ENCODE measurements at places on chromosomes 12 and 14. TPM values are rescaled to one million over a fixed set of nuclear protein-coding genes. Genes with fewer than 3 reads are reported as not detected.

Gene SERPINA1
- total RNA-seq, result 20.3 TPM

Gene CELA1
- total RNA-seq, result not detected

Gene BEST3
- not detected for total RNA-seq

Gene PARP2
- total RNA-seq, result 31.1 TPM

Gene NEDD8
- total RNA-seq, result 127 TPM

Gene GNB3
- 0.95 TPM for total RNA-seq

Gene PRB2
- total RNA-seq, result not detected

Gene REP15
- not detected for total RNA-seq

DNA sequence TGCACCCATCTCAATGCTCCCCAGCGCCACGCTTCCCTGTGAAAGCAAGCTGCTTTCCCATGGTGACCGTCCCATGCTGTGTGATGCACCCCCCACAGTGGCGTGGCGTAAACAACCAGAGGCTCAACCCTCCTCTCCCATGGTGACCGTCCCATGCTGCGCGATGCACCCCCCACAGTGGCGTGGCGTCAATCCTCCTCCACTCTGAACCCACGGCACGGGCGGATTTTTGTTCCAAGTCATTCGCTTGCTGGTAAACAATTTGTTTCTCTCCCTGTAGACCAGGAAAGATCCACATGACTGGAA lies 8.9 kb downstream of the STX2 start:
- DNase-seq, result no peak

- no peak for DNase-seq
These were observed 16.2 kb downstream of the PLEKHD1 start for GRCh38 chr14:69500736-69501135.

- no peak for DNase-seq
These were observed 6.9 kb upstream of the SPRYD4 start for GRCh38 chr12:56461235-56462159.

DNA sequence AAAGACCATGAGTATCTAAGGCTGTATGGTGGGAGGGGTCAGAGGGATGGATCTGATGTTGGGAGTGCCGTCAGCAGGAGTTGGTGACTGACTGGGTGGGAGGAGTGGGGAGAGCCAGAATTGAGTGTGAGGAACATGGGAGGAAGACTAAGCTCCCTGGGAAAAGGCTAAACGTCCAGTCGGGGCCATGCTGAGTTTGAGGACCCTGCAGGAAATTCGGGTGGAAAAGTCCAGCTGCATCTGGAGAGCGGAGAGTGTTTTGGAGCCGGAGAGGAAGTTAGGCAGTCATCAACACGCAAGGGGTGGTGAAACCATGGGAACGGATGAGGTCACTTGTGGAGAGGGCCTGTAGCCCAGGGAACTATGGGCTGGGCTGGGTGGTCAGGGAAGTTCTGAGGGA lies 60.9 kb downstream of the ELK3 start:
- DNase-seq, result no peak

DNA sequence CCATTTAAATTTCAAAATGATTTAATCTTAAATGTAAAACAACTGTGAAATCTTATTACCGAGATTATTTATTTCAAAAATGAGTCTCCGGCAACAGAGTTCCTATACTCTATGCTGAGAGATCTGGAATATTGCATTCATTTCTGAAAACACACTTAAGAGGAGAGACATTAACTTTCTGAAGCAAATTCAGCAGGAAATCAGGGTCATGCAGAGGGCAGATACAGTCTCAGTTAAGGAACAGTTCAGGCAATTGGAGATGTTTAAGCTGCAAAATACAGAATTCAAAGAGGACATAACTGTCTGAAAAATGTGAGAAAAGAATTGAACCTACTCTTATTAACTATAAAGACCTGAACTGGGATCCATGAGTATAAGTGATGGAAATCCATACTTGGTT lies 320.7 kb downstream of the PAWR start:
- DNase-seq, result no peak

DNA sequence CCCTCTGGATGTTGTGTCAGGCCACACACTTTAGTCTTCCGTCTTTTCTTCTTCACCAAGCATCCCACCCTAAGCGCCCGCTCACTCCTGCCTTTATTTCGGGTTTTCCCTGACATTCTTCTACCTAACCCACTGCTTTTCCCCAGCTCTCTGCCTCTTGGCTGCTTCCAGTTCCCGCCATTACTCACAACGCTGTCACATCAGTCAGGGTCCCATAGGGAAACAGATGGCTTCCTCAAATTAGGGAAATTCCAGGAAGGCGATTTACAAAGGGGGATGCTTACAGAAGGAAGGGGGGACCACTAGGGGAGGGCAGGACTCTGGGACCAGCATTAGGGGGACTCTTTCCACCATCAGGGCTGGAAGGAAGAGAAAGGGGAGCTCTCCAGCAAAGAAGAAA lies 9.2 kb upstream of the PPP1R13B start:
- no peak for DNase-seq

GRCh38 chr14:40218282-40218941 lies 786.2 kb upstream of the FBXO33 start:
- DNase-seq, result no peak

DNA sequence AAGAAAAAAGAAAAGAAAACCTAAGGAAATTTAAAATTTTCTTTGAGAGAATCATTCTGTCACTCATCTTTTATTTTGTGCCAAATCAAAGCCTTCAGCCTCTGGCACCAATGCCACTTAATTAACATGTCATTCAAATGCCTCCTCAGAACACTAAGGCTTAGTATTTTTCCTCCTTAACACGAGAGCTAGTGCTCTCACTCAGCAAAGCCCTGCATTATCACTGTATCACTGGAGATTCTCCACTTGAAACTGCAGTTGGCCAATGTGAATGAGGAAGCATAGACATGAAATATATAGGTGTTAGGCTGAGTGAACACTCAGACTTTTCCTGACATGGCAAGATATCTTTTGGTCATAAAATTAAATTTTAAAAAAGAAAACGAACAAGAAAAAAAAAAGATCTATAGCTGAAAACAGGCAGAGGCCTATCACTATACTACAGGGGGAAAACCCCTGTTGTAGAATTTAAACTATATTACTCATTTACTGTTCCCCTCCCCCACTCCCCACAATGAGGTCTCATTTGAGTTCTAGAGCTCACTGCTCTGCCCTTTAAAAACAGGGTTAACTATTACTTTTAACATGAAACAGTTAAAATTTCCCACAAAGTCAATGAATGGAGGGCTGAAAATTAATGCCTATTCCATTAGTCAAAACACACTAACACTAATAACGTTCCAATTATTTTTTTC lies 5.1 kb downstream of the MBIP start:
- DNase-seq, result peak; percentile 65

- no peak for DNase-seq
These were observed 117.3 kb upstream of the LMNTD1 start for GRCh38 chr12:25670076-25671055.

DNA sequence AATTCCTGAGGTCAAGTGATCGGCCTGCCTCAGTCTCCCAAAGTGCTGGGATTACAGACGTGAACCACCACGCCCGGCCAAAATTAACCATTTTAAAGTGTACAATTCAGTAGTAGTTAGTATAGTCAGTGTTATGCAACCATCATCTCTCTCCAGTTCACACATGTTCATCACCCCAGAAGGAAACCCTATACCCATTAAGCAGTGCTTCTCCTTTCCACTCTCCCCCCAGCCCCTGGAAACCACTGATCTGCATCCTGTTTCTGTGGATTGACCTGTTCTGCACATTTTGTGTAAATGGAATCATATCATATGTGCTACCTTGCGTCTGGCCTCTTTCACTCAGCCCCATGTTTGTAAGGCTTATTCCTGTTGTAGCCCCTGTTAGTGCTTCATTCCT lies 52.2 kb downstream of the PHETA1 start:
- no peak for DNase-seq

DNA sequence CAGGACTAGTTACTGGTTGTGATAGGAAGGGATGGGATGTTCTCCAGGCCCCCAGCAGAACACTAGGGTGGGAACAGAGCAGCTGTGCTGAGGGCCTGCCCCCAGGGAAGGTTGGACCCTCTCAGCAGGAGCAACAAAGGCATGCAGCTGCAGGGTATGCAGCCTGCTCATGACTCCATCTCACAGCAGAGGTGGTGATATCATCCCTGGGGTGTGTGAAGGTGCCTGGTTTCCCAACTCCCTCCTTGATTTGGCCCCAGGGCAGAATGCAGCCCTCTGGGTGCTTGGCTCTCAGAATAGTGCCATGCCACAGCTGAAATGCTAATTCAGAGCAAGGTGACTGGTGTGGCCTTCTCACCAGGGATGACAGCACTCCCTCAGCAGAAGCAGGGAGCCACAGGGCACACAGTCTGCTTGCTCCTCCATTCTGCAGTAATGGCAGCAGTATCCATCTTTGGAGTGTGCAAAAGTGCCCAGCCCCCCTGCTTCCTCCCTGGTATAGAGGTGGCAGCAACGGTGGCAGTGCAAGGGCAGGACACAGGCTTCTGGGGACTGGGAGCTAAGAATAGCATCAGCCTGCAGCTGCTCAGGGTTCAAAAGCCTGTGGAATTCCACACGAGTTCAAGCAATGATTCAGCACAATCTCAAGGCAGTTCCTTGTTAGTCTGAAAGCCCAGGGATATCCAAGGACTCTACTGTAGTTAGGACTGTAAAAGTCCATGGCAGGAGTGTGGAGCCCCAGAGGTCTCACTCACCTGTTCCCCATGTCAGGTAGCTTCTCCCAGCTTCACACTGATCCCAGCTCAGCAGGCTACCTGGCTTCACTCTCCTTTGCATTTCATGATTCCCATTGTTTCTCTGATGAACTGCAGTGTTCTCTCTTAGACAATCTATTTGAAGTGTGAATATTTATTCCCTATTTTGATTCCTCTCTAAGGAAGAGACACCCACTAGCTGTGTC lies 298.1 kb upstream of the FOXG1 start:
- DNase-seq, result no peak

DNA sequence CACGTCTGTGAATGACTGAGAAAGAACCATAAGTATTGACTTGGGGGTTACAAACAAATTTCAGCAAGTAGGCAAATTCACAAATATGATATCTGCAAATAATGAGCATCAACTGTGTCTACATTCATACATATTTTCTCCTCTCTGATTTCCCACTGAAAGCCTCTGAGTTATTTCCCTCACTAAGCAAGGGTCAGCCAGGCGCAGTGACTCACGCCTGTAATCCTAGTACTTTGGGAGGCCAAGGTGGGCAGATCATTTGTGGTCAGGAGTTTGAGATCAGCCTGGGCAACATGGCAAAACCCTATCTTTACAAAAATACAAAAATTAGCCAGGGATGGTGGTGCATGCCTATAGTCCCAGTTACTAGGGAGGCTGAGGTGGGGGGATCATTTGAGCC lies 80.8 kb downstream of the SLC25A21 start:
- DNase-seq, result no peak

DNA sequence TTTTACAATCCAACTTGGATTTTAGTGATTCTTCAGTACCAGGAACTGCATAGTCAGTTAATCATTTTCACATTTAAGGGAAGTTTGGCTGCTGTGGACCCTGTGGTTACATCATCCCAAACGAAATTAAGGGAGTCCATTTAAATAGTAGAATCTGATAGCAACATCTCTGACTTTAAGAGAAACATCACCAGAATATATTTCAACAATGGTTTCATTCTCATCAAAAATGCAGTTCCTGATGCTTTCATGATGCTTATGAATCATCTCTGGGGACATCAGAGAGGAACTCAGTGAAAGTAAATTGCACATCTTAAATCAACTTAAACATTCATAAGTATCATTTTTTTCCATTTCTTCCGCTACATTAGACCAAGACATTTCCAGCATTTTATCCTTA lies 1170.7 kb downstream of the FSCB start:
- no peak for DNase-seq

GRCh38 chr14:36659010-36659821 lies 2.4 kb upstream of the PAX9 start:
- DNase-seq, result no peak

GRCh38 chr12:6091786-6092566 lies 32.5 kb downstream of the VWF start:
- no peak for DNase-seq

DNA sequence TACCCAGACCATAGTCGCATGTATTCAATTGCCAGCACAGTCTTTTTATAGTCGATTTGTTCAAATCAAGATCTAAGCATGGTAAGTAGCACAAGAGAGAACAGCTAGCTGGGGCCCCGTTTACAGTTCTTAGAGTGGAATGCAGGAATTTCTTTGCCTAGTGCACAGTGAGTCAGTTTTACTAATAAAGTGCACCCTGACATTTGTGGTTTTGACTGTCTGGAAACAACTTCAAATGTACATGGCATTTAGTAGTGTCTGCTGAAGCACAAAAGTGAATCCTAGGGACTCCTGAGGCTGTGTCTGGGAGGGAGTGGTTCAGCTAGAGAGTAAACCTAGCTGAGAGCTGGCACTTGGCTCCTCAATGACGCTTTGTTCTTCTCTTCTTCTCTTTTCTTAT lies 64.9 kb downstream of the TMX1 start:
- DNase-seq, result no peak

DNA sequence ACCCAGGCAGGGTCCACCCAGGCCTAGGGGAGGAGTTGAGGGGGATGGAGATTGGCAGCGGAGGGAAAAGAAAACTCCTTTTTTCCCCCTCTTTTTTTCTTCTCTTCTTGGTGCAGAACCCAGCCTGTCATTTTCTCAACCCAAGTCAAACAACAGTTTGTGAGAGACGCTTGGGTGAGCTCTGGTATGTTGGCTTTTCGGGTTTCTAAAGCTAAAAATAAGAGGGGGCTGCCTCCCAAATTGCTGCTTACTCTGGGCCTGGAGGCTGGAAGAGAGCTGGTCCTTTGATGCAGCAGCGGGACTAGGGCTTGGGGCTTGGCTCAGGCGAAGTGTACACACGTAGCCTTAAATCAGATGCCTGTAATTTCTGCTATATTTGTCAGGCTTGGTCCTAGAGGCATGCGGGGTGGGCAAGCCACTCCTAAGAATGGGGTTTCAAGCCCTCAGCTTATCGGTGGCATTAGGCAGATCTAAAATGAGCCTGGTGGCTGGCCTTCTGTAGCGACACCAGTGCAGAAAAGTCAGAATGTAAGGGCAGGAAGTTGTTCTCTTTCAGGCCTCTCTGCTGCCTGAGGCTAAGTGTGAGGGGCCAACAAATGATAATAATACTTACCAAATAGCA lies 816 bp upstream of the SLC8A3 start:
- DNase-seq, result no peak

DNA sequence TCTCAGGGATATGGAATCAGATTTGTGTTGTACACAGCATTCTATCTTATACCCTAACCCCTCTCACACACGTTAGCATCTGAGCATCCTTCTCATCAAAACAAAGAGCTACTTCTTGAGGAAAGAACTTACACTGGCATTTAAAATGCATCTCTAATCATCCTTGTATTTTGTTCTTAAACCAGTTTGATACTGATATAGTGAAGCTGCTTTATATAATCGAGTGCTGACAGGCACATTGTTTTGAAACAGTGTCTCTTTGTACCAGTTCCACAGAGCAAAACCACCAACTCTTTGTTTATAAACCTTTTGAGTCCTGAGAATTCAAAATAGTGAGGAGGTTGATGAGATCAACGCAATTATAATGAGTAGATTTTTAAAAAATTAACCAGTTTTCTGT lies 8.8 kb downstream of the GPR33 start:
- no peak for DNase-seq

- DNase-seq, result no peak
These were observed 507.5 kb downstream of the NAV3 start for GRCh38 chr12:78338054-78338785.

GRCh38 chr12:20369305-20370013 lies 1.1 kb downstream of the PDE3A start:
- DNase-seq, result no peak

GRCh38 chr12:74963304-74963703 lies 246.3 kb downstream of the KCNC2 start:
- DNase-seq, result no peak

Data from activated T-cell treated with anti-CD3 and anti-CD28 coated beads, Interleukin-2, amount 50 U/mL, for 72 hours (primary cell).